ENCODE measurements at places on chromosomes 13 and 19. TPM values are rescaled to one million over a fixed set of nuclear protein-coding genes. Genes with fewer than 3 reads are reported as not detected.

SMIM44 gene
- total RNA-seq = not detected

VSTM1 gene
- not detected for total RNA-seq

KLF12 gene
- 11.4 TPM for total RNA-seq

PRSS57 gene
- not detected for total RNA-seq

DNA sequence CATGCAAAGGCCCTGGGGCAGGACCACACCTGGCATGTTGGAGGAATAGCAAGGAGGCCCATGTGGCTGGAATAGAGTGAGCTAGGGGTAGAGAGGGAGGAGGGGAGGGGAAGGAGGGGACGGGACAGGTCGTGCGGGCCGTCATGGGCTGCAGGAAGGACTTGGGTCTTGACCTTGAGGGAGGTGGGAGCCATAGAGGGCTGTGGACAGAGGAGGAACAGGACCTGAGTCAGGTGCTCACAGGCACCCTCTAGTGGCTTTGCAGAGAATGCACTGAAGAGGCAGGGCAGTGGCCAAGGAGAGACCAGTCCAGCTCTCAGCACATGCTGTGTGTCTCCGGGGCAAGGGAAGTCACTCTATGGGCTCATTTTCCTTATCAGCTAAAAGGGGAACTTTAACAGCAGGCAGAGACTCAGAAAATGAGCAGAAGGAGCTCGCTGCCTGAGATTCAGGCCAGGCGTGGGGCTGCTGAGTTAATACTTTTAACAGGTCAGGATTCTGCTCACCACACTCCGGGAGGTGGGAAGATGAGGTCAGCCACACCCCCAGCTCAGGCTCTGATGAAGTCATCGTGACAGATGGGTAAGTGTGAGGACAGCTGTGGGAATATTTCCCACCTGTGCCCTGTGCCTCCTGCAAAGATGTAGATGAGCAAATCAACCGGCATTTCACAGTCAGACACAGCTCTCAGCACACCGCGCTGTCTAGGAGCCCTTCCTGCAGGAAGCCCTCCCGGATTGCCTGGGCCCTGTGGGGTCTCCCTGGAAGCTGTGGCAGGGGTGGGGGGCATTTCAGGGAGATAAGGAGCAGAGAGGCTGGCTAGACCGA, 6.0 kb upstream of the TNFAIP8L1 start:
- DNase-seq = peak; percentile 68

GRCh38 chr19:56974556-56975207, 134.2 kb upstream of the PEG3 start:
- no peak for DNase-seq

GRCh38 chr13:104785952-104786351, 1719.7 kb upstream of the SLC10A2 start:
- no peak for DNase-seq
